A172 (cell line): ENCODE measurements at places on chromosomes 12 and 14. TPM values are rescaled to one million over a fixed set of nuclear protein-coding genes. Genes with fewer than 3 reads are reported as not detected.

Gene GLT1D1
- not detected in 2 replicates for total RNA-seq

Gene KLRK1
- total RNA-seq, result not detected in 2 replicates

Gene GPRC5D
- not detected in 2 replicates for total RNA-seq

Gene RPL10L
- not detected in 2 replicates for total RNA-seq

Gene RNF212B
- not detected in 2 replicates for total RNA-seq

Gene DENND5B
- 19.8 and 22.7 TPM in 2 replicates for total RNA-seq

Gene SLC17A8
- not detected in 2 replicates for total RNA-seq

Gene OR6C2
- not detected in 2 replicates for total RNA-seq

Gene GLIPR1L2
- 0.24 and 0.76 TPM in 2 replicates for total RNA-seq

Gene PDZRN4
- not detected in 2 replicates for total RNA-seq

Gene ARMH4
- 3.1 and 4.0 TPM in 2 replicates for total RNA-seq

Gene GPR132
- 0.19 TPM in 1 of 2 replicates, not detected in the other for total RNA-seq

Gene ANO4
- 0.17 TPM in 1 of 2 replicates, not detected in the other for total RNA-seq

Gene RFX4
- not detected in 2 replicates for total RNA-seq

Gene LRRC10
- not detected in 2 replicates for total RNA-seq

Gene USP44
- not detected in 2 replicates for total RNA-seq

Gene PTPRO
- total RNA-seq, result not detected in 2 replicates

Gene MNAT1
- total RNA-seq, result 29.7 and 39.6 TPM in 2 replicates

Gene LTBR
- not detected in 2 replicates for total RNA-seq

Gene HOXC4
- total RNA-seq, result not detected in 2 replicates

Gene ADAM21
- total RNA-seq, result 0.17 and 0.41 TPM in 2 replicates

Gene CD4
- not detected in 2 replicates for total RNA-seq

Gene TAS2R43
- total RNA-seq, result not detected in 2 replicates

Gene ADSS1
- 3.4 and 3.7 TPM in 2 replicates for total RNA-seq

Gene KRT78
- total RNA-seq, result not detected in 2 replicates

Gene AKAP3
- 0.14 TPM in 1 of 2 replicates, not detected in the other for total RNA-seq

Gene SPTLC2
- total RNA-seq, result 17.6 and 23.0 TPM in 2 replicates

Gene MYH6
- total RNA-seq, result not detected in 2 replicates

Gene TRMT5
- total RNA-seq, result 9.9 and 18.0 TPM in 2 replicates

Gene SERPINA9
- 0.34 TPM in 1 of 2 replicates, not detected in the other for total RNA-seq

Gene CMTM5
- total RNA-seq, result not detected in 2 replicates

Gene DYNLL1
- 570 and 573 TPM in 2 replicates for total RNA-seq

Gene SPX
- total RNA-seq, result 0.07 TPM in 1 of 2 replicates, not detected in the other

Gene RERGL
- total RNA-seq, result not detected in 2 replicates

Gene FAM90A1
- total RNA-seq, result not detected in 2 replicates

Gene STAC3
- total RNA-seq, result 0.59 and 0.89 TPM in 2 replicates

Gene KDM5A
- 17.8 and 43.0 TPM in 2 replicates for total RNA-seq

Gene OS9
- 103 and 144 TPM in 2 replicates for total RNA-seq

Gene NKX2-1
- not detected in 2 replicates for total RNA-seq

Gene PMCH
- not detected in 2 replicates for total RNA-seq

Gene PRB3
- total RNA-seq, result not detected in 2 replicates

Gene IL23A
- total RNA-seq, result 1.8 TPM in 1 of 2 replicates, not detected in the other

Gene IAPP
- total RNA-seq, result not detected in 2 replicates

Gene ORMDL2
- total RNA-seq, result 9.0 and 16.7 TPM in 2 replicates

Gene KIF5A
- 0.36 and 0.67 TPM in 2 replicates for total RNA-seq

Gene KRT6A
- total RNA-seq, result not detected in 2 replicates

Gene GYS2
- total RNA-seq, result not detected in 2 replicates

Gene AHNAK2
- total RNA-seq, result 162 and 191 TPM in 2 replicates

Gene GPR84
- not detected in 2 replicates for total RNA-seq

Gene ADAM20
- 0.14 TPM in 1 of 2 replicates, not detected in the other for total RNA-seq

Gene CCDC184
- 0.29 TPM in 1 of 2 replicates, not detected in the other for total RNA-seq

Gene GTF2A1
- total RNA-seq, result 15.3 and 16.0 TPM in 2 replicates

Gene RTL1
- 0.16 TPM in 1 of 2 replicates, not detected in the other for total RNA-seq

Gene RNASE7
- total RNA-seq, result not detected in 2 replicates

Gene SSPN
- total RNA-seq, result 0.93 and 1.3 TPM in 2 replicates

Gene MYF5
- not detected in 2 replicates for total RNA-seq

Gene VTI1B
- 27.7 and 28.4 TPM in 2 replicates for total RNA-seq

Gene SLC6A13
- total RNA-seq, result 0.12 TPM in 1 of 2 replicates, not detected in the other

Gene TOGARAM1
- total RNA-seq, result 7.1 and 7.7 TPM in 2 replicates
